ENCODE measurements at places on chromosomes 2 and 18.
A peak's percentile ranks its signal among the peaks of the same experiment; 100 is the strongest.

- DNase-seq, result no peak
Measured at GRCh38 chr2:27728081-27728858, 43.2 kb upstream of the MRPL33 start.

- DNase-seq, result no peak
Measured at GRCh38 chr2:126774290-126774689, 118.3 kb downstream of the GYPC start.

GRCh38 chr2:200383380-200384110 is 77.1 kb downstream of the SPATS2L start:
- no peak for DNase-seq

DNA sequence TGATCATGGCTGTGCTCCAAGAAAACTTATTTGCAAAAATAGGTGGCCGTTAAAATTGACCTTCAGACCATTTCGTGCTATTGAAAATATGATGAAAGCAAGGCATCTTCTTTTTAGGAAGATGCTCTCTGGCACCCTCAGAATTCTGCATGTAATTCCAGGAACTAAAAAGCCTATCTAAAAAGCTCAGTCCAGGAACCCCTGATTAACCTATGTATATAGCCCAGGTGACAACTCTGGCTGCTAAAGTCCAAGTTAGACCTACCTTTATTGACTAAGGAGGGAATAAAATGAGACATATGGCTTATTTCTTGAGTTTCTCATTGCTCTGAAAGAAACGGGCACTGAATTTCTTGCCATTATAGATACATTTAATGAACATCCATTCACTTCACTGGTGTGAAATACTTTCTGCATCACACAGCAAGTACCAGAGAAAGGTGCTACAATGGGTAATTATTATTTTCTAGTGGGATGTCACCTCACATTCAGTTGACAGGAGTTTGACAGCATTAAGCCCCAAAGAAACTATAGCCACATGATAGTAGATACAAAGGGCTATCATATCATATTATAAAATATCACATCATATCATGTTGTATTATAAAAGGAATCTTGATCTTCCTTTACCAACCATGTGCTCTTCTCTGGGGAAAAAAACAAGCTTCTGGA is 83.8 kb downstream of the EPHA4 start:
- no peak for DNase-seq

GRCh38 chr18:76467371-76468190 is 27.5 kb downstream of the ZNF516 start:
- DNase-seq, result no peak

GRCh38 chr2:177010146-177010545 is 202.4 kb upstream of the HNRNPA3 start:
- no peak for DNase-seq

GRCh38 chr2:148982282-148982681 is 56.2 kb upstream of the LYPD6B start:
- no peak for DNase-seq

DNA sequence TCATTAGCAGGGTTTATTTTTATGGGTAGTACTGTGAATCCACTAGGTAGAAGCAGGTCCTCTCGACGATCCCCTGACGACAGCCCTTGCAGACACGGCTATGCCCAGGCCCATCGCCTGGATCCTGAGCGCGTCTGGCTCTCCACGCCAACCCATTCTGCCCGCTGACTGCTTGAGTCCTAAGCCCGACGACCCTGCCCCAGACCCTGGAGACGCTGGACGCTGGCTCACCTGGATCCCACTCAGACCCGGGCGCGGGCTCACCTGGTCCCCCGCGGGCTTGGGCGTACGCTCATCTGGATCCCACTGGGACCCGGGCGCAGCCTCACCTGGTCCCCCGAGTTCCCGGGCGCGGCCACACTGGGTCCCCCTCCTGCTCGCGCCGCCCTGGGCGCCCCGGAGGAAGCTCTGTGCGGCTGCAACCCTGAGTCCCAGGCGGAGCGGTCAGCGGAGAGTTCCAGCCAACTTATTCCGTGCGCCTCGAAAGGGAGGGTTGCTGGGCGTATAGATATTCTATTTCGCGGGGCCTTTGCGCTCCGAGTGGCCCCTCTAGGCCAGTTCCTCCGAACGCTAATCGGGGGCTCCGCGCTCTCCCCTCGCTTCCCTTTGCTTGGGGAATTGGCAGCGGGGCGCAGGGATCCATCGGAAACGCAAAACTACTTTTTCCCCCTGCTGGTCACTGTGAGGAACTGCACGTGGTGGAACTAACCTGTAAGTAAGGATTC is 22.4 kb upstream of the RMP24 start:
- peak; percentile 26 for DNase-seq

DNA sequence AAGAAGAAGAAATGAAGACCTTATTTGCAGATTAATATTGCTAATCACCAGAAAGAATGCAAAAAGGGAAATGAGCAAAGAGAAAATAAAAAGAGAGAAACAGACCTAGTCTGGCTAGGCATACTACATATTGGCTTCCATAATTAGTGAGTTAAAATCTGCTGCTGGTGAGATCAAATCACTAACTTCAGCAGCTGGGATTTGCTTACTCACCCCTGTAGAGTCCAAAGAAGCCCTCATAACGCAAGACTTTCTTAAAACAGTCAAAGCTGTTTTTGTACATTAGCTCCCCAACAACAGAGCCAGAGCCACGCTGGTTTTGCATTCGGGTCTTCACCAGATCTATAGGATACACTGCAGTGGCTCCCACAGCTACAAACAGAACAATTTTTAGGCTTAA is 80.9 kb downstream of the SLC25A12 start:
- DNase-seq, result no peak

GRCh38 chr2:143051465-143051864 is 77.8 kb upstream of the ARHGAP15 start:
- DNase-seq, result no peak

- no peak for DNase-seq
Measured at GRCh38 chr18:77057006-77057395, 75.6 kb downstream of the MBP start.

- DNase-seq, result no peak
Measured at GRCh38 chr18:63917817-63918216, 10.1 kb downstream of the SERPINB10 start.

- DNase-seq, result no peak
Measured at GRCh38 chr18:74869904-74870863, 272.5 kb downstream of the ZNF407 start.

- no peak for DNase-seq
Measured at GRCh38 chr2:53182601-53183000, 585.0 kb upstream of the CHAC2 start.

DNA sequence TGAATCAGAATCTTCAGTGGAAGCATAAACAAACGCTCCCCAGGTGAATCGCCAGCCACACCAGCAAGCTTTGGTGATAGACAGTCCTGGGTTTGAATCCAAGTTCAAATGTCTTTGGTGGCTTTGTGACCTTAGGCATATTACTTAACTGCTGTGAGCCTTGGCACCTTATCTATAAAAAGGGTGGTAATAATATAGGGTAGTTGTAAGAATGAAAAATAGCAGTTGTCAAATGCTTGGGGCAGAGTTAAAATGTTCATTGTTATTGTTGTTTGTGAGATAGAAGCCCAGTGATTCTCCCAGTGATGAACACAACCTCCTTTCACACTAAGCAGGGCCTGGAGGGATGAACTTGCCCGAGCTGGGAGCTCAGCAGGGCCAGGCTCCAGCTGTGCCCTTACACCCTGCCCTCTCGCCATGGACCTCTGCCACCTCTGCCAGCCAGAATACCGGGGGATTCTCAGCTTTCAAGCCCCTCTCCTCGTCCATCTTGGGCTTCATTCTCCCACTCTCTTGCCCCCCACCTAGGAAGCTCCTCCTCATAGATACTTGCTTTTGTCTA is 6.1 kb upstream of the TMBIM1 start:
- DNase-seq, result no peak

DNA sequence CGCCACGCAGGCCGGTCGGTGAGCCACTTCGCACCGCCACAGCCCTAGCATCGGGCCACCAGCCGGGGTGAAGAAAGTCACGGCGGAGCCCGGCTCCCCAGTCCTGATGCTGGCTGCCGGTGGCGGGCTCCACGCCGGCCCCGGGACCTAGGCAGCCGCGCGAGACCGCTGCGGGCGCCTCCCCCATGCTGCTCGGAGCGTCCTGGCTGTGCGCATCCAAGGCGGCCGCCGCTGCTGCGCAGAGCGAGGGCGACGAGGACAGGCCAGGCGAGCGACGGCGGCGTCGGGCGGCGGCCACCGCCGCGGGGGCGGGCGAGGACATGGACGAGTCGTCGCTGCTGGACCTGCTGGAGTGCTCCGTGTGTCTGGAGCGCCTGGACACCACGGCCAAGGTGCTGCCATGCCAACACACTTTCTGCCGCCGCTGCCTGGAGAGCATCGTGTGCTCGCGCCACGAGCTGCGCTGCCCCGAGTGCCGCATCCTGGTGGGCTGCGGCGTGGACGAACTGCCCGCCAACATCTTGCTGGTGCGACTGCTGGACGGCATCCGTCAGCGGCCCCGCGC is 433 bp downstream of the SH3RF3 start:
- DNase-seq, result no peak
